ENCODE measurements at places on chromosomes 3 and 15. TPM values are rescaled to one million over a fixed set of nuclear protein-coding genes. Genes with fewer than 3 reads are reported as not detected.

The INSYN1 gene
- total RNA-seq = 0.14 TPM

The PAQR5 gene
- not detected for total RNA-seq

The FBXO40 gene
- total RNA-seq = not detected

The ITGA11 gene
- 4.5 TPM for total RNA-seq

The CHRM5 gene
- not detected for total RNA-seq

The TP63 gene
- total RNA-seq = not detected

The SLCO3A1 gene
- total RNA-seq = 38.8 TPM

The MYLK gene
- 689 TPM for total RNA-seq

The KLHL25 gene
- total RNA-seq = 6.4 TPM

The RETNLB gene
- total RNA-seq = 103 TPM

DNA sequence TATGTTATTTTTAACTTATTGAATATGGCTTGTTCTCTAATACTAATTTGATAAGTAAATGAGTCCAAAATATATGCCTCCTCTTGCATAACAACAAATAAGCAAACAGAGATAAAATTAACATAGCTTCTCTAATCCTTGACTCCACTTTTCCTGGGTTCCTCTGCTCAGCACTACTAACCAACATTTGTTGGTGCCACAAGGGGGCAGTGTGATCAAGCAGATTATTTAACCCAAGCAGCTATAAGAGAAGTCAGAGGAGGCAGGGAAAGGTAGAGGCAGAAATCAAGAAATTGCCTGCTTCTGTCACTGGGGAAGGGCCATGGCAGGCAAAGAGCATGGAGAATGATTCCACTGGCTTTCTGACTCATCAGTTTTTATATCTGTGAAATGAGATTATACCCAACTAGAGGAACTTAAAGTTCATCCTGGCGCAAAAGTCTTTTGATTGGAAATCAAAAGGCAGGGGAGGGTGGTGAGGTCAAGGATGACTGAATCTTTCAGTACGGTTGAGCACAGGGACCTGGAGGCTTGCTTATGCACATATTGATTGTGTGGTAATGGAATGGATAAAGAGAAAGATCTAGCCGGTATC is 152.2 kb downstream of the IGSF11 start:
- peak; percentile 74 for DNase-seq

DNA sequence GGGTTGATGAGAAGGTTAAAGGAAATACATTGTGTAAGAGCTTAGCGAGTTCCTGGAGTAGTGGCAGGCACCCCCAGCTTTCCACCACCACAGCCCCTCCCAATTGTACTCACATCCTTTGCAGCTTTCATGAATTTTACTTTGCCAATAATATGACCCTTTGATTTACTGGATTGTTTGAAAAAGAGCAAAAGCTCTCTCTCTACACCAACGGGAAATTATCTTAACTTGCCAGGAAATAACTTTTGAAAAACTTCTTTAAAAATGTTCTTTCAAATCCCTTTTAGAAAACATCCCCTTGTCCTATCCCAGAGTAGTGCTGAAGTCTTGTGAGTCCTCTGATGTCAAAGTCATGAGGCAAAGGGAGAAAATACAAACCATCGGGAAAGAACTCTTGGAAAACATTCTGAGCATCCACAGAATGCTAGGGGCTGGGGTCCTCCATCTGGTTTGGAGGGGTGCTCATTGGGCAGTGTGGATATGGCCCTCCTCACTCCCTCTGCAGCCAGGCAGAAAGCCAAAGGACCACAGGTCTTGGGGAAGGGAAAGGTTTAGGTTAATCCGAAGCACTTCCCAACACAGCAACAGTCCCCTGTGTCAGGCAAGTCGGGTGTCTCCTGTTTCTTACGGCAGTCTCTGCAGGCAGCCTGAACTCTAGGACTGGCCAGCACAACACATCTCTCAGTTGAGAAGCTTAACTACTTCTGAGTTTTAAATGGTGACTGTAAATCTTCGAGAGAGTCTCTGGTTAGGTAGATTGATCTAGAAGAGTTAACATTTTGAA is 36.5 kb downstream of the BOC start:
- DNase-seq = no peak

- DNase-seq = no peak
Observed at GRCh38 chr15:36218991-36219390, 360.4 kb upstream of the CDIN1 start.

DNA sequence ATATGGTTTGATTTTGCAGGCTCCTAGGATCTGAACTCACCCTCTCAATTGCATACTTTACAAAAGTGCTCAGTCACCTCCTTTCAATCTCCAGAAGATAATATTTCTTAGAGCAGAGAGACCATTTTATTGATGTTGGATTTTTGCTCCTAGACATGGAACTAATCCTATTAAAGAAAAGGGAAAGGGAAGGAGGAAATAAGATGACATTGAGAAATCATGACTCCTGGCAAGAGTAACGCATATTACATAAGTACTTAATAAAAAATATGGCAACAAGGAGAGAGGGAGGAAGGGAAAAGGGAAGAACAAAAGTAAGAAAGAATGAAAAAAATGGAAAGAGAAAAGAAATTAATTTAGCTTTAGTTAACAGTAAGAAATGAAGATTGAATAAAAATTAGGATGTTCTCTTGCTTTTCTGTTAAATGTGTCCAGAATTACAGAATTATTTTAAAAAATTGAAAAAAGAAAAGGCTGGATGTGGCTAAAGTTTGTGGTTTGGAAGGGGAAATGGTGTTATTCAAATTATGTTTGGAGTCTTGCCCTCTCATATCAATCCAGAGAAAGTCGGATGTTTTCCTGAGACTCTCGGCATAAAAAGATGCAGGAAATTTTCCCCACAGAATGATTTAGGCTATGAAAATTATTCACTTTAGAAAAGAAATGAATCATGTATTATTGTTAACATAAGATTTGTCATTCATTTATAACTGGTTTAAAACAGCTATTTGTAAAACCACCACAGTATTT is 474.0 kb downstream of the FGF12 start:
- DNase-seq = no peak

DNA sequence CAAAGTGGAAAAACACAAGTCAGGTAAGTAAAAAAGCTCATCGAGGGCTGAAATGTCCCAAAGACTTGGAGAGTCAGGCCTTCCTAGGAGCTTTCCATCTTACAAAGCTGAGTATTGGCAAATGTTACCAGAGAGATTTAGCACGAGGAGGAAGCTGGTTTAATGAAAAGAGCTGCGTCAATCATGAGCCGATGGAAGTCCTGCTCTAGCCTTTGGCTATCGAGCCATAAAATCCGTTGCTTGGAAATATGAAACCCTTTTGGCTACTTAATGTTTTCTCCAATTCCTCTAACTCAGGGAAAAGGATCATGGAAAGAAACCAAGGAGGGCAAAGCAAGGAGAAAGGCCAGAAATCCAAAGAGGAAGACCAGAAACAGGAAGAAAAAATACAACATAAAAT is 1074.6 kb downstream of the FHIT start:
- DNase-seq = no peak

GRCh38 chr3:151109286-151109800 is 23.9 kb downstream of the MED12L start:
- no peak for DNase-seq

DNA sequence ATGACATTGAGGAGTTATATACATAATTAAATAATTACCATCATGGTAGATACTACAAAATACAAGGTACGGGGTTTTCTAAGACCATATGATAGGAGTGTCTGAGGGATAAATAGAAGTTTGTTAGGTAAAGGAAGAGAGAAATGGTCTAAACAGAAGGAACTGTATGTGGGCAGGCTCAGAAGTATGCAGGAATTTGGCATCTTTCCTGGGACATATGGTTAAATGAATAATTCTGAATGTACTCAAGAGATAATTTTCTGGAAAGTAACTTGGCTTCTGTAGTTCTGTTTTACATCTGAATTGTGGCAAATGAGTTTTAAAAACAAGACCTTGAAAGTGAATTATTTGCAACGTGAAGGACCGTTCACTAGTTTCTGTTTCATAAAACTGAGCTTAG is 17.5 kb downstream of the LMCD1 start:
- DNase-seq = peak; percentile 42

DNA sequence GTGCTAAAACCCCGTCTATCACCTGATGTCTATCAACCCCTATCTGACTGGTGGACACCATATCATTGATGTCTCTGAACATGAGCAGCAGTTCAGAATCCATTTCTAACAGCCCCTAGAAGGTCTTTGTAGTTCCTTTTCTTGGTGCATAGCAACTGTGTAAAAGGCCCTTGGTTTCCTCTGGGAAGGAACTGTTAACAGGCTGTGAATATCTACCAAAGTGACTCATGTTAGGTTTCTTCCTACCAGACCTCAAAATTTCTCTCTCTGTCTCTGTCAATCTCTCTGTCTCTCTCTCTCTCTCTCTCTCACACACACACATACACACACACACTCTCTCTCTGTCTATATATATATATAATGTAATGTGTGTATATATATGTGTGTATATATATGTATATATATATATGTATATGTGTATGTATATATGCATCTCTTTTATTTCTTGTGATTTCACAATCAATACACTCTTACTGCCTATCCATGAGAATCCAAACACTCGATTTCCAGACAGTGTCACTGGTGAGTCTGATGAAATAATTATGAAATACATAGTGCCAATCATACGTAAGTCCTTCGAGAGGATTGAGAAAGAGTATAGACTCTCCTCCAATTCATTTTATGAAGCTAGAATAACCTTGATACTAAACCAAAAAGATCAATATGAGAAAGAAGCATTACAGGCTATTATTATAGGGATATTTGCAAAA is 335.9 kb upstream of the SLCO3A1 start:
- no peak for DNase-seq

DNA sequence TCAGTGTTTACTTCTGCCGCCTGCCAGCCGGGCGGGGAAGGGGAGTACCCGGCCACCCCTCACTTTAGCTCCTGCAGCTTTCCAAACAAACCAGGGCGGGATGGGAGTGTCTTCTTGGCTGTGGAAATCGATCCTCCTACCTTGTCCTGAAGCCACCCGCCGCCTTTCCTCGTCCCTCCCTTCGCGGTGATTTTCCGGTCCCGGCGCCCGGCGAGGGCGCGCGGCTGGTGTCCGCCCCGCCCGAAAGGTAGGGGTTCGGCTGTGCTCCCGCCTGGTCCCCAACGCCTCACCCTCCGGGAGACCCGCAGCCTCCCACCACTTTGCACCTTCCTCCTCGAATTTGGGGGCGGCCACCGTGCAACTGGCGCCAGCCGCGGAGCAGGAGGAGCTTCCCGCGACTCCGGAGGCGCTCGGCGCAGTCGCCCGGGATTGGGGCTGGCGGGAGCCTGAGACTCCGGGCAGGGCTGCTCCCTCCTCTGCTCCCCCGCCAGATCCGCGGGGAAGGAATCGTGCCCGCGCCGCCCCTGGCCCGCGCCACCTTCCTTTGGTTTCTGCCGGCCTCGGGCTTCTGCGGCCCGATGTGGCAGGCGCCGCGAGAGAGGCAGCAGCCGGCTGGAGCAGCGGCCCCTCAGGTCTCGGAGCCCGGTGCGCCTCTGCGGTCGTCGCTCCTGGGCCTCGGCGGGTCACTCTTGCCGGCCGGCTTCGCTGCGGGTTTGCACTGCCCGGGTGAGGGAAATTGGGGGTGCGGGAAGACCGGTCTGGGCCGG is 30.7 kb upstream of the ST3GAL6 start:
- DNase-seq = peak; percentile 61

- DNase-seq = no peak
Observed at GRCh38 chr3:46097691-46098241, 70.5 kb upstream of the XCR1 start.

DNA sequence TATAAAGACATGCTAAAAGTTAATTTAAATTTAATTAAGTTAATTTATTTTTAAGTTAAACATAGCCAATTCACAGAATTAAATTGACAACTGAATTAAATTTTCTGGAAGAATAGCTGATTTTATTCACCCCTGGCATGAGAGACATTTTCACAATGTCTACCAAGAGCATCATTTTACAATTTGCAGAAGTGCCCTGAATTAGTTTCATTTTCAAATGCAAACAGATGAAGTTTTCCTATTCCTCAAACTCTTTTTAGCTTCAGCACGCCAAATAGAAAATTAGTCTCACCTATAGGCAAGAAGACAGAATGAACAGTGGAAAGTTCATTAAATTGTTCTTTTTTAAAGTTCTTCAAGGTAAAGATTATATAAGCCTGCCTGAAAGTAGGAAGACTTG is 259.3 kb downstream of the ZBBX start:
- DNase-seq = no peak

- DNase-seq = no peak
Observed at GRCh38 chr15:89677381-89677780, 1.8 kb downstream of the PLIN1 start.

DNA sequence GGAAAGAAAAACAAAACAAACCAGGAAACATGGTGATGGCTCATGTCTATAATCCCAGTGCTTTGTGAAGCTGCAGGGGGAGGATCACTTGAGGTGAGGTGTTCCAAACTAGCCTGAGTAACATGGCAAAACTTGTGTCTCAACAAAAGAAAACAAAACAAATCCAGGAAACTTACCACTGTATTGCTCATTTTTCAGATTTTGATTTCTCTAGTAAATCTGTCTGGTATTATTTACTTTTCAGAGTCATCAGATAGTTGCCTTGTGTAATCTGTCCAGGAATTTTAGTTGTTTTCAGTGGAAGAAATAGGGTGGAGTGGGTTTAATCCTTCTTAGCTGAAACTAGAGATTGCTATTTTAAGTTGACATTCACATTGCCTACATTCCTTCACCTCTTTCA is 91.8 kb upstream of the ALCAM start:
- no peak for DNase-seq

DNA sequence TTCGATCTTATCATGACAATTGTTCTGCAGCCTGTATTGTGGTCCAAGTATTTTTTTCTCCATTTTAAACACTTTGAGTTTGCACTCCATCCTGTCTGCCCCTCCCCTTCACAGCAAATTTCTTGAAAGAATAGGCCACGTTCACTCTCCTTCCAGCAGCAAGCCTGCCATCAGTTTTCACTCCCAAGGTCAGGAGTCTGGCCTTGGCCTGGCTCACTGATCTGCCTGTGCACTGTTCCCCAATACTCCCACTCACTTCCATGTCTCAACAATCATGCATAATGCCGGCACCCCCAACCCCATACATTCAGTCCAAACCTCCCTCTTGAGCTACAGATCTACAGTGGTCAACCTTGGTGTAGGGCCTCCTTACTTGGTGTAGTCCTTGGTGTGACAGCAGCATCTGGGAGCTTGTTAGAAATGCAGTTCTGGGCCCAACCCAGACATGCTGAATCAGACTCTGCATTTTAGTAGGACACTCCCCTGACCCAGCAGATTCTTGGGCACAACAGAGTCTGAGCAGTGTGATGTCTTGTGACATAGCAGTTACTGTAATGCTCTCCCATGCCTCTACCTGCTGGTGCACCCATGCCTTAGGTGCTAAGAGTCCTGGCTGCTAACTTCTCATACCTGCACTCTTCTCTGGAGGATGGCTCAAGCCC is 58.3 kb upstream of the XCR1 start:
- DNase-seq = no peak

GRCh38 chr3:37957539-37957936 is 33.0 kb upstream of the VILL start:
- no peak for DNase-seq

DNA sequence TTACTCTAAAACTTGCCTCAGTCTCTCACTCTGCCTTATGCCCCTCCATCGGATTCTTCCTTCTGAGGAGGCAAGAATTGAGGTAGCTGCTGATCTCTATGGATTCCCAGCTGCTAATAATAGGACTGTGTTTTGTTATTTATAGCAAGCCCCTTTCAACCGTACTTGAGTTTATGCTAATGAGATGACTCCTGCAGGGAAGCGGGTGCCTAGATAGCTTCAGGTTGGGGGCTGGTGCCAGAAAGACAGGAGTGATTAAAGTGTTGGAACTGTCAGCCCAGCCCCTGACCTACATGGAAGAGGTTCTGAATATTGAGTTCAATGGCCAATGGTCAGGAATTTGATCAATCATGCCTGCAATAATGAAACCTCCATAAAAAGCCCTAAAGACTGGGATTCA is 21.8 kb upstream of the LIMD1 start:
- DNase-seq = no peak
